ENCODE measurements at places on chromosomes 3 and 15.

DNA sequence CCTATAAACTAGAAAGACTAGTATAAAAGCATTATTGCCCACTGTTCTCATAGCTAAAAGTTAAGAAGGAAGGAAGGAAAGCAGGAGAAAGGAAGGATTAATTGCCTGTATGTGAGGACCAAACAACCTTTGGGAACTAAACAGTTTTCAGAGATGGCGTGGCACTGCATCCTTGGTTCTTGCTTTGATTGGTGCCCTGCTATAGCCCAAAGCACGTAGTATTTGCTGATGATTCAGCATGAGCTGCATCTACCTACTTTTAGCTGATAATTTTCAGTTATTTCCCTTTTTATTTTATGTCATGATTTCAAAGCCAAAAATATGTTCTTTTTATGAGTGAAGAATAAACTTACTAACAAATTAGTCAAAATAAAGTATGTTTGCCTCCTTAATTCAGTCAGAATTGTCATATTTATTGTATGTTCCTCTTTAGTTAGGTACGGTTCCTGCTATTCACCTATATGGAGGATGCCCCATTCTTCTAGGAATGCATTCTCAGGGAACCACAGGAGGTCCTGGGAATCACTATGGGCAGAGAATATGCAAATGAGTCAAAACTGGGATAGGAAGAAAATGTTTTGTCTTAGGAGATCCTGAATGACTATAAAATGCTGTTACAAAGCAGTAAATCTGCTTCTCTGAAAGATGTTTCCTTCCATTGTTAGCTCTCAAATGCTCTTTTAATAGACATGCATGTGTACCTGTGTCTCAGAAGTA, 65.4 kb upstream of the THSD4 start:
- peak overlapping the region; percentile 37 for H3K27ac ChIP-seq
- peaks cover 3% of the 10 kb centered on the region for H3K36me3 ChIP-seq

GRCh38 chr3:44100298-44100695, 141.4 kb upstream of the TOPAZ1 start:
- no peaks in the 10 kb centered on the region for H3K27me3 ChIP-seq
- H3K4me1 ChIP-seq: peaks cover 22% of the 10 kb centered on the region
- H3K27ac ChIP-seq: no peak overlapping the region
- H3K4me3 ChIP-seq: no peak overlapping the region
- H3K36me3 ChIP-seq: no peaks in the 10 kb centered on the region
- DNase-seq: no peak

- no peaks in the 10 kb centered on the region for H3K4me1 ChIP-seq
- no peaks in the 10 kb centered on the region for H3K27me3 ChIP-seq
- H3K27ac ChIP-seq: no peak overlapping the region
- H3K4me3 ChIP-seq: no peak overlapping the region
- peaks cover 21% of the 10 kb centered on the region for H3K36me3 ChIP-seq
Observed at GRCh38 chr3:132709761-132710160, 12.4 kb downstream of the NPHP3 start.

DNA sequence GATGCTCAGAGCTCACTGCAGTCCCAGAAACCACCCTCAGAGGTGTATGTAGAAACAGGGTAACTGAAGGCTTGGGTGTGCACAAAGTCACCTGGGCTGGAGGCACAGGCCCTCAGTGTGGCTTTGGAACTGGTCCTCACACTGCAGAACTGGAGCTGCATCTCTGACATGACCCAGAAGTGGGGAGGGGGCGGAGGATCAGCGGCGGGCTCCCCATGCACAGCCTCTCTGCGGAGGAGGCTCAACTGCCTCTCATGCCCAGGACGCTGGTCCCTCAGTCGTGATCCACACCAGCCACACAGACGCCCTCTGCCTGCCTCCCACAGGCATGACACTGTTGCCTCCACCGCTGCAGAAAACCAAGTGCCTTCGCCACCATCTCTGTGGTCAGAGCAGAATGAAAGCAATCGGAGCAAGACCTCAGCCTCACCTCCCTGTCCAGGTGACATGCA, 73.7 kb downstream of the TM2D3 start:
- peaks cover 5% of the 10 kb centered on the region for H3K36me3 ChIP-seq
- no peaks in the 10 kb centered on the region for H3K4me1 ChIP-seq
- H3K27me3 ChIP-seq: peaks cover 8% of the 10 kb centered on the region
- peak; percentile 61 for DNase-seq

GRCh38 chr15:73626072-73626471, 7.1 kb downstream of the NPTN start:
- H3K4me1 ChIP-seq: peaks cover 81% of the 10 kb centered on the region
- no peak overlapping the region for H3K4me3 ChIP-seq
- no peaks in the 10 kb centered on the region for H3K27me3 ChIP-seq
- no peaks in the 10 kb centered on the region for H3K36me3 ChIP-seq
- peak overlapping the region; percentile 37 for H3K27ac ChIP-seq

Measured in WTC11 (cell line).